Activated naive CD8-positive, alpha-beta T cell treated with anti-CD3 and anti-CD28 coated beads, Interleukin-2, amount 10 ng/mL, durations not matched to agents 7 days and 5 days (primary cell): ENCODE measurements at places on chromosomes 6 and 20. TPM values are rescaled to one million over a fixed set of nuclear protein-coding genes. Genes with fewer than 3 reads are reported as not detected.
A peak's percentile ranks its signal among the peaks of the same experiment; 100 is the strongest.

- H3K4me3 ChIP-seq, result no peak overlapping the region
- H3K27me3 ChIP-seq, result no peaks in the 10 kb centered on the region
- no peak for DNase-seq
- no peaks in the 10 kb centered on the region for H3K4me1 ChIP-seq
- H3K36me3 ChIP-seq, result no peaks in the 10 kb centered on the region
Measured at GRCh38 chr6:10323018-10323417, 91.9 kb downstream of the TFAP2A start.

GRCh38 chr6:20464041-20464440 is 62.4 kb downstream of the E2F3 start:
- H3K4me1 ChIP-seq, result peaks cover 22% of the 10 kb centered on the region
- H3K27me3 ChIP-seq, result no peaks in the 10 kb centered on the region
- DNase-seq, result no peak
- no peak overlapping the region for H3K4me3 ChIP-seq
- H3K27ac ChIP-seq, result no peak overlapping the region
- peaks cover 59% of the 10 kb centered on the region for H3K36me3 ChIP-seq

- H3K36me3 ChIP-seq, result peaks cover 15% of the 10 kb centered on the region
- H3K27me3 ChIP-seq, result no peaks in the 10 kb centered on the region
- H3K27ac ChIP-seq, result peak overlapping the region; percentile 84
- no peak for DNase-seq
- H3K4me1 ChIP-seq, result peaks cover 68% of the 10 kb centered on the region
Measured at GRCh38 chr6:15322781-15323536, 77.1 kb downstream of the JARID2 start.

DNA sequence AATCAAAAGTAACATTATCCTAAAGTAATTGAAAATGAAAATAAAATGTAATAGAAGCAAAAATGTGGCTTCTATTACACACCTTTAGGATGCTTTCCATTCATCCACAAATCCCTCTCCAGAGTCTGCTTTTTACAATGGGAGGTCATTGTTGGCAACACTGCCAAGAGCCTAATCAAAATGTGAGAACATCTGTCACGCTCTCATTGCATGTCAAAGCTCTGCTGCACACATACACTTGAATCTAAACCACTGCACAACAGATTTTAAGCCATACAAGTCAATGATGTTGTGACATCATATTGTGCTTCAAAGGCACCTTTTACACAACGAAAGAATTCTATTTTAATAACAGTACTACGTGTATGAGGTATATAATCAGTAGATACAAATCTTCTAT is 82.1 kb downstream of the PREP start:
- H3K4me1 ChIP-seq, result no peaks in the 10 kb centered on the region
- peaks cover 18% of the 10 kb centered on the region for H3K36me3 ChIP-seq
- no peaks in the 10 kb centered on the region for H3K27me3 ChIP-seq
- DNase-seq, result no peak
- no peak overlapping the region for H3K4me3 ChIP-seq

DNA sequence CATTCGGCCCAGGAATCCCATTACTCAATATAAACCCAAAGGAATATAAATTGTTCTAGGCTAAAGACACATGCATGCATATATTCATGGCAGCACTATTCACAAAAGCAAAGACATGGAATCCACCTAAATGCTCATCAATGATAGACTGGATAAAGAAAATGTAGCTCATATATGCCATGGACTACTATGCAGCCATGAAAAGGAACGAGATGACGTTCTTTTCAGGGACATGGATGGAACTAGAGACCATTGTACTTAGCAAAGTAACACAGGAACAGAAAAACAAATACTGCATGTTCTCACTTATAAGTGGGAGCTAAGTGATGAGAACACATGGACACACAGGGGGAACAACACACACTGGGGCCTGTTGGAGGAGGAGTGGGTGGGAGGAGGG is 769.5 kb downstream of the TBC1D32 start:
- no peaks in the 10 kb centered on the region for H3K27me3 ChIP-seq
- DNase-seq, result no peak
- no peaks in the 10 kb centered on the region for H3K36me3 ChIP-seq
- H3K27ac ChIP-seq, result no peak overlapping the region
- no peak overlapping the region for H3K4me3 ChIP-seq
- no peaks in the 10 kb centered on the region for H3K4me1 ChIP-seq

GRCh38 chr6:170270984-170271593 is 19.8 kb downstream of the DLL1 start:
- no peak for DNase-seq
- H3K27me3 ChIP-seq, result peaks cover 16% of the 10 kb centered on the region
- H3K36me3 ChIP-seq, result no peaks in the 10 kb centered on the region

DNA sequence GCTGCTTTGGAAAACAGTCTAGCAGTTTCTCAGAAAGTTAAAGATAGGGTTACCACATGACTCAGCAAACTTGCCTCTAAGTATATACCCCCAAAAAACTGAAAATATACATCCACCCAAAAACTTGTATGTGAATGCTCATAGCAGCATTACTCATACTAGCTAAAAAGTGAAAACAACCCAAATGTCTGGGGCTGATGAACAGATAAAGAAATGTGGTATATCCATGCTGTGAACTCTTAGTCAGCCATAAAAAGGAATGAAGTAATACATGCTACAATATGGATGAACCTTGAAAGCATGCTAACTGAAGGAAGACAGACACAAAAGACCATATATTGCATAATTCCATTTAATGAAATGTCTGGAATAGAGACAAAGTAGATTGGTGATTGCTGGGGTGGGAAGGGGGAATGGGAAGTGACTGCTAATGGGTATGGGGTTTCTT is 79.9 kb upstream of the GLP1R start:
- no peaks in the 10 kb centered on the region for H3K4me1 ChIP-seq
- no peak overlapping the region for H3K4me3 ChIP-seq
- no peaks in the 10 kb centered on the region for H3K36me3 ChIP-seq
- DNase-seq, result no peak
- H3K27me3 ChIP-seq, result peaks cover 37% of the 10 kb centered on the region

DNA sequence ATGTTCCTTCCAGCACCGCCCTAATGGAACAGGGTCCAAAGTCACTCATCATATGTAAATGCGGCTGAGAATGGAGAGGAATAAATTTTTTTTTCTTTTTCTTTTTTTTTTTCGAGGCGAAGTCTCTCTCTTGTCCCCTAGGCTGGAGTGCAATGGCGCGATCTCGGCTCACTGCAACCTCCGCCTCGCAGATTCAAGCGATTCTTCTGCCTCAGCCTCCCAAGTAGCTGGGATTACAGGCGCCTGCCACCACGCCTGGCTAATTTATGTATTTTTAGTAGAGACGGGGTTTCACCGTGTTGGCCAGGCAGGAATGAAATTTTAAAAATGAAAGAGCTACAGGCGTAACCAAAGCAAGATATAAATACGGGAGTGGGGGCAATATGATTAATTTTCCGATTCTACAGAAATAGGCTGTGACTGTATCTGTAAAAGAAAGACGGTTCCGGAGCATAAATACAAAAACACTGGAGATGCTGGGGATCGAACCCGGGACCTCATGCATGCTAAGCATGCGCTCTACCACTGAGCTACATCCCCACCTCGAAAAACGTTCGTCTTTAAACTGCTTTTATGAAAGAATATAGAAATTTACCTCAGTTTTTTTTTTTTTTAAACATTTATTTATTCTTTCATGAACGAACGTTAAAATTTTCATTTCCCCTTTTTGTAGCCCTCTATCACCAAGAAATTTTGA is 132.2 kb downstream of the GPX5 start:
- DNase-seq, result no peak
- no peaks in the 10 kb centered on the region for H3K36me3 ChIP-seq
- peak overlapping the region; percentile 55 for H3K27ac ChIP-seq
- H3K27me3 ChIP-seq, result peaks cover 65% of the 10 kb centered on the region

GRCh38 chr6:136624347-136624746 is 74.1 kb upstream of the MAP7 start:
- H3K4me1 ChIP-seq, result no peaks in the 10 kb centered on the region
- H3K4me3 ChIP-seq, result no peak overlapping the region
- peaks cover 5% of the 10 kb centered on the region for H3K36me3 ChIP-seq
- H3K27me3 ChIP-seq, result no peaks in the 10 kb centered on the region
- H3K27ac ChIP-seq, result no peak overlapping the region

C20orf141 gene
- not detected for total RNA-seq

OLIG3 gene
- total RNA-seq, result not detected

GPX6 gene
- not detected for total RNA-seq

KIF25 gene
- total RNA-seq, result not detected

MAFB gene
- 3.1 TPM for total RNA-seq

ARHGAP40 gene
- not detected for total RNA-seq
